NCI-H1105 treated with DMSO at 0.1 percent for 48 hours (cell line): ENCODE measurements at places on chromosomes 4 and X.

DNA sequence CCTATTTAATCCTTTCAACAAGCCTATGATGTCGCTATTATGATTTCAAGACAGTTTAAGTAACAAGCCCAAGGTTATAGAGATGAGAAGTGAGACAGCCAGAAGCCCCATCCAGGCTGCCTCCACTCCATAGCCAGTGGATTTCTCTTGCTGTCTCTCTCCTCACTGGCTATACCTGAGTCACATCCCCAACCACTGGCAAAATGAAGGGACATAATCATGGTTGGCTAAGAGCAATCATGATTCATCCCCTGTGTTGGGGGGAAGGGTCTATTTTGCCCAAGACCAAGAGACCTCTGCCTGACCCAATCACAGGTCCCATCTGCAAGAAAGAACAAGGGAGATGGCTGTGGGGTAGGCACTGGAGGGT, 334.9 kb upstream of the GATB start:
- DNase-seq = no peak

DNA sequence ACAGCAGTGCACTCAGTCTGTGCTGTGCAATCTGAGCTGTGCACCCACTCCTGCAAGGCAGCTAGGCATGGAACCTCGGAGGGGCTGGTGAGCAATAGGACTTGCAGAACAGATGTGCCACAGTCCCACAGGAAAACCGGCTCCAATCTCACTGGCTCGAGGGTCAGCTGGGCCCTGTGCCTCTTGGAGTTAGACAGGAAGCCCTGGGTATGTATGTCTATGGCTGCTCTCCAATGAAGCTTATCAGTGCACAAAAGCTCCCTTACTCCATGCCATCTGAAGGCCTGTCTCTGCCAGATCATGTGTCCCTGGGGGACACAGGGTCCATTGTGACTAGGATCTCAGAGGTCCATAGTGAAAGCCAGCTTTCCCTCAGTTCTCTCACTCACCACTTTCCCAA, 335.8 kb downstream of the SH3BGRL start:
- DNase-seq = no peak

- no peak for DNase-seq
These were observed 57.0 kb downstream of the ATP11C start for GRCh38 chrX:139875841-139876240.

DNA sequence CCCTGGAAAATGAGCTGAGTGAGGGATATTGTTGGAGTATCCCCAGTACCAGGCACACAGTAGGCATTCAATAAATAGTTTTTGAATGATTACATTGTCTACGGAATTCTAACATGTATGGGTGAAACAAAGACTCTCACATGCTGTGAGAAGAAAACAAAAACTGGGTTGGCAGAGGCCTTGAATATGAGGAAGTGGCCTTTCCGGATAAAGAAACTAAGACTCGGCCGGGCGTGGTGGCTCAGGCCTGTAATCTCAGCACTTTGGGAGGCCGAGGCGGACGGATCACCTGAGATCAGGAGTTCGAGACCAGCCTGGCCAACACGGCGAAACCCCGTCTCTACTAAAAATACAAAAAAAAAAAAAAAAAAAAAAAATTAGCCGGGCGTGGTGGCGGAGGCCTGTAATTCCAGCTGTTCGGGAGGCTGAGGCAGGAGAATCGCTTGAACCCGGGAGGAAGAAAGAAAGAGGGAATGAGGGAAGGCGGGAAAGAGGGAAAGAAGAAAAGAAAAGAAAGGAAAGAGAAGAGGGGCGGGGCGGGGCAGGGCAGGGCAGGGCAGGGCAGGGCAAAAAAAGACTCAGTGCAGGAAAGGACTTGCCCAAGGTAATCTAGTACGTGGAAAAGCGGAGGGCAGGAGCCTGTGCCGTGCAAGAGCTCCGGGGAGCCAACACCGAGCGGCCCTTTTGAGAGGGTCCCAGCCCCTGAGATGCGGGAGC, 689 bp upstream of the TMA16 start:
- DNase-seq = no peak

DNA sequence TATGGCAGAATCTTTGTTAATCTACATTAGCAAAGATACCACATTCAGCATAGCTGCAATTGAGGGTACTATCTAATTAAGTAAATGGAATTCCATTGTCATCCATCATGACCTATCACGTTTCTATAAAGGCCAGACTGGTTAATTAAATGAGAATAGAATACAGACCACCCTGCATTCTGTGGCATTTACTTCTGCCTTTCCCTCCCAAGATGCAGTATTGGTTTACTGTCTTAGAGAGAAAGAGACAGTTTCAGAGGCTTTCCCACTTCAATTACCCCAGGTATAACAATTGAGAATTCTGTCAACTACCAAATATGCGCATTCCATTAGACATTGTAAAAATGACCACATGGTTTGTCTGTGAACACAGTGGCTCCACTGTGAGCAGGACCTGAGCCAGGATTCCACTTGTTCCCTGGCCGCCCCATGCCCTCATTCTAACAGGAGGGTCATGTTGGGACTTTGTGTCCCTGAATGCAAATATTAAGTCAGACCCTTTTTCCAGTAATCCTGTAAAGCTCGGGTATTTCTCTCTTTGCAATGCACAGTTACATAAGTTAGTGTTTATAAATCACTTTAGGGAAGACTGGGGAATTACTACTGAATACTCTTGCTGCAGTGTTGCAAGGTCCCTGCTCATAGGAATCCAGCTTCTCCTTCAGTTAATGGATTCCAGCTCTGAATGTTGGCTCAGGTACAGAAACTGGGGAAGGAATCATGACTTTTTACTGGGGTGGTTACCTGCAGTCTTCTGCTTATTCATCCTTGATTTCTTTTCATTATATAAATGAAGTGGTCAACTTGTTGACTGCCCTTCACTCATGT, 261.0 kb downstream of the PDGFC start:
- DNase-seq = no peak

- DNase-seq = no peak
These were observed 6.4 kb upstream of the ANTXR2 start for GRCh38 chr4:80079255-80079923.

DNA sequence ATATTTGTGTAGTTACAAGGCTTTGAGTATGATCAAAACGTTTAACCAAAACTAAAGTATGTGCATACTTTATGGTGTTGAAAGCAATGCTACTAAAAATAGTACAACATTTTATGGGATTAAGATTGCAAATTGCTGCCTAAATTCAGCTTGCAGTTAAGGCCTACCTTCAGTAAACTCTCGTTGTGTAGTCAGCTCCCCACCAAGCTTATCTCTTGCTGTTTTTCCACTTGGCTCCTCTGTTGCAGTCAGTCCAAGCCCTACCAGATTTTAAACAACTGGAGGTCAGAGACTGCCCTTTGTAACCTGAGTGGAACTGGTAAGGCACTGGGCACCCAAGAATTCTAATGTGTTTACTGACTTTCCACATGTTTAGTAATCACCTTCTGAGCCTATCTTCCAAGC, 25.7 kb downstream of the AFF1 start:
- DNase-seq = no peak

- no peak for DNase-seq
These were observed 292.7 kb downstream of the BCOR start for GRCh38 chrX:39805022-39805421.

- no peak for DNase-seq
These were observed 425.2 kb upstream of the RASGEF1B start for GRCh38 chr4:81896936-81897335.

DNA sequence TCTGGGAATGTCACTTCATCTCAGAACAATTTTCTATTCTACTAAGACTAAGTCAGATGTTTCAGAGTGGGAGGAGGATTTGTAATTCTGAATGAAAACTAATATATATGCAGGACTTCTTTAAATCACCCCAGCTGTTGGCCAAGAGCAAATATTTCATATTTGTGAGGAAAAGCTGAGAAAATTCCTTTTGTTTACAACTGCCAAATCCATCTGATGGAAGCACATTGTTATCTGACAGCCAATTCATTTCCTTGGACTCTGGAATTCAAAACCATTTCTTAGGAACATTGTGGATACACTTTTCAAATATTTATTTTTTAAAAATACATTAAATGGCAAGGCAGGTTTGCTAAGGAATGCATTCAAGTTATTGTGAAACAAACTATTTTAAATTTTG, 8.0 kb downstream of the SLIT2 start:
- no peak for DNase-seq

GRCh38 chrX:131821945-131822622, 201.0 kb upstream of the STK26 start:
- no peak for DNase-seq
